ENCODE measurements at places on chromosomes 6 and 20. TPM values are rescaled to one million over a fixed set of nuclear protein-coding genes. Genes with fewer than 3 reads are reported as not detected.
A peak's percentile ranks its signal among the peaks of the same experiment; 100 is the strongest.

SKIC2 gene
- total RNA-seq: 59.7 TPM

DNA sequence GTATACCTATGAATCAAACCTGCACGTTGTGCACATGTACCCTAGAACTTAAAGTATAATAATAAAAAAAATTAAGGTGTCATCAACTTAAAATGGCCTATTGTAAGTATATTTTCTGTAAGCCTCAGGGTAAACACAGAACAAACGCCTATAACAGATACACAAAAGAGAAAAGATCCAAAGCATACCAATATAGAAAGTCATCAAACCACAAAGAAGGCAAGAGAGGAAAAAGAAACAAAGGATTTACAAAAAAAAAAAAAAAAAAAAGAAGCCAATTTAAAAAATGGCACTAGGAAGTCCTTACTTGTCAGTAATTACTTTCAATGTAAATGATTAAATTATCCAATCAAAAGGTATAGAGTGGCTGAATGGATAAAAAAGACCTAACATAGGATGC is 24.6 kb upstream of the ASF1A start:
- no peak for DNase-seq

ARHGAP40 gene
- not detected for total RNA-seq

DNA sequence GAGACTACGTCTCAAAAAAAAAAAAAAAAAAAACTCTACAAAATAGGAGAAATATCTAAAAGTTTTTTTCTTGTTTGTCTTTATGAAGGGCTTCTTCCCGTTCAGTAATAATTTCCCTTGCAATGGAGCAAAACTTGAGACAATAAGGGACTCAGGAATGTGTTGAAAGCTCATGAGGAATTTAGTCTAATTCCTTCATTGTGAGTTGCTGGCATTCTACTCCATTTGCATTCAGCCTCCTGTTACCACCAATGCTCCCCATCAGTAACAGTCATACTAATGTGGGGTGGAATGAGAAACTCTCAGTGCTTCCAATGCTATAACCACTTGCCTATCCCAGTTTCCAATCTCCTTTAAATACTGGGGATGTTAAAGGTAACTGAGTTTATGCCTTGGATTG is 576.7 kb upstream of the AGPAT4 start:
- no peak for DNase-seq

GRCh38 chr6:91683240-91683639 is 1096.4 kb upstream of the MAP3K7 start:
- DNase-seq: no peak

RIPK1 gene
- 14.7 TPM for total RNA-seq

DNA sequence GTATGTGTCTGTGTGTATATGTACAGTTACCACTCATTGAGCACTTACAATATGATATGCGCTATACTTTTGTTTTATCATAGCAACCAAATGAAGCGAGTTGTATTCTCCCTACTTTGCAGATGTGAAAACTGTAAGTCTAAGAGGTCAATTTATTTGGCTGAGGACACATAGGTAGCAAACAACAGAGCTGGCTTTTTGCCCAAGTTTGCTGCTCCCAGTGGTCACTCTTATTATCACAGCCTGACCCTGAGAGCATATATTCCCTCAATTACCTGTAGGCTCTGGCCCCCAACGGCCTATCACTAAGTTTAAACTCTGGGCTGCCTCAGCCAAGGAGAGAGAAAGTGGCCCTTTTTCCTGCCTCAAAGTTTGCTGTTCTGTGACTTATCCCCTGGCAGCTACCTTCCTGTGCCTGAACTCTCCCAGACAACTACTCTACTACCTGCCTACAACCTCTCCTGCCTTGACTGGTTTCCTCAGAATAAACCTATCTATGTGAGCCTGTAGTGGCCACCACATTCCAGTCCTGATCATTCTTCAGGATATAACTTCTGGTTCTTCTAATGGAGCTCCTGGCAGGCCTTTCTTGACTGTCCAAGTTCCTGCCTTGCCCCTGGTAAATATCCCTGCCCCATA is 221.8 kb downstream of the FRK start:
- peak; percentile 32 for DNase-seq

PDE10A gene
- total RNA-seq: 6.8 TPM

GRCh38 chr6:113318575-113318917 is 538.6 kb upstream of the MARCKS start:
- no peak for DNase-seq

DNA sequence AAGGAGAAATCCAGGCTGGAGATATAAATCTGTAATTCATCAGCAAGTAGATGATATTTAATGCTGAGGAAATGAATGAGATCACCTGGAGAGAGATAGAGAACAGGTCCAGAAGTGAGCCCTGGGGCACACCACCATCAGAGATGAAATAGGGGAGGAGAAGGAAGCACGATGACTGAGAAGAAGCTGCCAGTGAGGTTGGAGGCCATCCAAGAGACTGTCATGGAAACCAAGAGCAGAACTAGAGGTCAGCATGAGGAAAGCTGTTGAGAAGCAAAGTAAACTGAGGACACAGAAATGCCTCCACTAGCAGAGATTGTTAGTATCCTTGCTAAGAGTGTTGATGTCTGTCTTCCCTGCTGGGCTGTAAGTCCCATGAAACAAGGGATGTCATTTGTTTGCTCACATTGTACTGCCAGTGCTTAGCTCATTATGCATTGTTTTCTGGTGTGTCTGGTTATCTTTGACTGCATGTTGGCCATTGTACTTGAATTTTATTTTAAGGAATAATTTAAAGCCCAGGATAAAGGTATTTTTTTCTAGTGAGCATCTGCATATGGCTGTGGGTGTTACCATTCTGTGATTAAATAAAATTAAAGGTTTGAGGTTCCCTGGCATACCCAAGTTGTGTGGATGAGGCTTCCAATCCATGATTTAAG is 35.8 kb downstream of the CDH22 start:
- no peak for DNase-seq

DNA sequence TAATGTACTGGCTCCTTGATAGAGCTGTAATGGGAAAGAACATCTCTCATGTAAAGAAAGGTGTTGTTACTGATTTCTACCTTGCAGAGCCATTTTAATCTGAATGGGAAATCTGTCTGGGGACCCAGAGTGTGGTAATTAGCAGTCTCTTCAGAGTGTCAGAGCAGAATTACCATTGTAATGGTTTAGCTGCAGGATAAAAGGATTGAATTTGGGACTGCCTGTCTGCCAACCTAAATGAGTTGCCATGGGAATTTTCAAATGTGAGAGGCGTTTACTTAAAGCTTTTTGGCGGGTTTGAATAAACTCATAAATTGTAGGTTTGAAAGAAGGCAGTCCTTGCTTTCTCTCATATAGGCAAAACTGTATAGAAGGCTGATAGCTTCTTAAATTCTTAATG is 128.8 kb downstream of the QKI start:
- no peak for DNase-seq

DNA sequence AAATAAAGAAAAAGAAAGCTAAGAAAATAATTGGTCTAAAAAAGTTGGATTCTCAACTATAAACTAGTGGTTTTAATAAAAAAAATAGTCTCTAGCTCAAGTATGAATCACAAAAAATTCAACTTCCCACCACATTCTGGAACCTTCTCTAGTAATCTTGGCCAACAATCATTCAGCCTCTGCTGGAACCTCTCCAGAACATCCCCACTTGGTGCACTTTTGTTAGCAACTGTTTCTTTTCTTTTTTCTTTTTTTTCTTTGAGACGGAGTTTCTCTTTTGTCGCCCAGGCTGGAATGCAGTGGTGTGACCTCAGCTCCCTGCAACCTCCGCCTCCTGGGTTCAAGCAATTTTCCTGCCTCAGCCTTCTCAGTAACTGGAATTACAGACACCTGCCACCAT is 35.7 kb downstream of the TXLNB start:
- no peak for DNase-seq

GRCh38 chr6:168217880-168218537 is 101.6 kb downstream of the DACT2 start:
- DNase-seq: no peak

DNA sequence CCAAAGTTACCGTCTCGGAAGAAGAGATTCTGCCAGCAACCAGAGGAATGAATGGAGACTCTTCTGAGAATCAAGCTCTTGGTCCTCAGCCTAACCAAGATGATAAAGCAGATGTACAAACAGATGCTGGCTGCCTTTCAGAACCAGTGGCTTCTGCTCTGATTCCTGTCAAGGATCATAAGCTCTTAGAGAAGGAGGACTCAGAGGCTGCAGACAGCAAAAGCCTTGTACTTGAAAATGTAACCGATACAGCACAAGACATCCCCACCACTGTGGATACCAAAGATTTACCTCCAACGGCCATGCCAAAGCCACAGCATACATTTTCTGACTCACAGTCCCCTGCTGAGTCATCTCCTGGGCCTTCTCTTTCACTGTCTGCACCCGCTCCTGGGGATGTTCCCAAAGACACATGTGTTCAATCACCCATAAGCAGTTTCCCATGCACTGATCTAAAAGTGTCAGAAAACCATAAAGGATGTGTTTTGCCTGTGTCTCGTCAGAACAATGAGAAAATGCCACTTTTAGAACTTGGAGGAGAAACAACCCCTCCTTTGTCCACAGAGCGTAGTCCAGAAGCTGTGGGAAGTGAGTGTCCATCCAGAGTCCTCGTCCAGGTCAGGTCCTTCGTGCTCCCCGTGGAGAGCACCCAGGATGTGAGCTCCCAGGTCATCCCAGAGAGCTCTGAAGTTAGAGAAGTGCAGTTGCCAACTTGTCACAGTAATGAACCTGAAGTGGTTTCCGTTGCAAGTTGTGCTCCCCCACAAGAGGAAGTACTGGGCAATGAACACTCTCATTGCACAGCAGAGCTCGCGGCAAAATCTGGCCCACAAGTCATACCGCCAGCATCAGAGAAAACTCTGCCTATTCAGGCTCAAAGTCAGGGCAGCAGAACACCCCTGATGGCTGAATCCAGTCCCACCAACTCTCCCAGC is 109.6 kb downstream of the RTN4IP1 start:
- peak; percentile 96 for DNase-seq

GRCh38 chr6:140540743-140541142 is 1166.3 kb upstream of the CITED2 start:
- DNase-seq: no peak

DNA sequence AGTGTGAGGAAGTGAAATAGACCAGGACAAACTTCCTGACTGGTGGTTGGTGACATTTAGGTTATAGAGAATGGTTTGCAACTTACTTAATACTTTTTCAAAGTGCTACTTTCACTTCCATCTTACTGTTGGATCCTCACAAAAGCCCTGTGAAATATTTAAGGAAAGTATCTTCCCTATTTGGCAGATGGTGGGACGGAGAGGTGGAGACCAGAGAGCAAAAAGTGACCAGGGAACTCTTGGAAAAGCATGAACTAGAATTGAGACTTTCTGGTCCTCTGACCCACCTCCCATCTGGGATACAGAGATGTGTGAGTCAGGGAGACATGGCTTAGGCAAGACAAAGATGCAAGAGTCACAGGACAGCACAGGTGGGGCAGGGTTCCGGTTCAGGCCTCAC is 3.0 kb downstream of the TRIM10 start:
- DNase-seq: no peak

SLC22A7 gene
- total RNA-seq: not detected

GRCh38 chr6:15048367-15048766 is 197.5 kb upstream of the JARID2 start:
- no peak for DNase-seq

- no peak for DNase-seq
Observed at GRCh38 chr6:6890400-6890858, 217.3 kb upstream of the RREB1 start.

GRCh38 chr20:5074232-5074674 is 45.5 kb downstream of the PCNA start:
- no peak for DNase-seq

DNA sequence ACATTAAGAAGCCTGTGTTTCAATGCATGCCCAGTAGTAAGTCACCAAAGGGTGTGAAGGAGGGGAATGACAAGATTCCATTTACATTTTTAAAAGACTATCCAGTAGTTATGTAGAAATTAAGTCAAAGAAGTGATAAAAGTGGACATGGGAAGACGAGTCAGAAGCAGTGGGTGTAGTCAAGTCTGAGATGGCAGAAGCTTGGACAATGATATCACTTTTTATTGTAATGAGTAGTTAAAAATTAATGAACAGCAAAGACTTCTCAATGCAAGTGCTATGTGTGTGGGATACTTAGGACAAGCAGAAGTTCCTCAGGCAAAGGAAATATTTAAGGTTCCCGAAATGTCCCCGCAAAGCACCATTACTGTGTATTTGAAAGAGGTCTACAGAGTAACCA is 156.0 kb downstream of the DST start:
- no peak for DNase-seq

PI3 gene
- total RNA-seq: not detected

DNA sequence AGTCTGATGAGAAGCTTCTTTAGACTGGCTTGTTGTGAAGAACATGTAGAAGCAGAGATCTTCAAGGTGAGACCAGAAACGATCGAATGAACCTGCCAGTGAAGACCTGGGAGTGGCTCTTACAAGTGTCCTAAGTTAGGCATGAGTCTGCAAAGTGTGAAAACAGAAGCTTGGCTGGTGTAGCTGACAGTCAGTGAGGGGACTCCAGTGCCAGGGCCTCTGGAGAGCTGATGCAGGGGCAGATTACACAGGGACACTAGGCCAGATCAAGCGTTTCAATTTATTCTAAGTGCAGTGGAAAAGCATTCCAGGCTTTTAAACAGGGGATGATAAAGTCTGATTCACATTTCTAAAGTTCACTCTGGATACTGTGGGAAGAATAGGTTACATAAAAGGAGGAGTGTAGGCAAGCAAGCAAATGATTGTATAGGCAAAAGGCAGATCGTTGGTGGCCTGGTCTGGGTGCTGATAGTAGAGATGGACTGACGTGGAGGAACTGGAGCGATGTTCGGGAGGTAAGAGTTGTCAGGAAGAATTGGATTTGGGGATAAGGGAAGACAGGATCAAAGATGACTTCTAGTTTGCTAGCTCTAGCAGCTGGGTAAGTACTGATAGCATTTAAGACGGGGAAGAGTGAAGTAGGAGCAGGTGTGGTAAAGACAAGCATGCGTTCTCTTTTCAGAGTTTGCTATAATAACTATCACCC is 133.5 kb downstream of the MAN1A1 start:
- no peak for DNase-seq

DNA sequence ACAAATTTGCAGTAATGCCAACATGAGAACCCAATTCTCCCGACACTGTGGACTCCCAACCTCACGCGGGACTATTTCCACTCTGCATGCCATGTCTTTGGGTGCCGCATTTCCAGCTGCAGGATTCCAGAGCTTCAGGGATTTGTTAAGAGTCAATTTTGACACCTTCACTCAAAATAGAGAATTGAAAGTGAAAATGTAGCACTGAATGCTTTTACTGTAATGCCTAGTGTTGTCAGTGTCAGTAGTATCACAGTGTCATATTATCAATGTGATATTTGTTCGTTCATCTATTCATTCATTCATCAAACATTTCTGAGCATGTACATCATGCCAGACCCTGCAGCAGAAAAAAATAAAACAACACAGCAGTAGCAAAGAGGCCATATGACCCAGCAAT is 13.4 kb upstream of the FAM50B start:
- DNase-seq: no peak

DNA sequence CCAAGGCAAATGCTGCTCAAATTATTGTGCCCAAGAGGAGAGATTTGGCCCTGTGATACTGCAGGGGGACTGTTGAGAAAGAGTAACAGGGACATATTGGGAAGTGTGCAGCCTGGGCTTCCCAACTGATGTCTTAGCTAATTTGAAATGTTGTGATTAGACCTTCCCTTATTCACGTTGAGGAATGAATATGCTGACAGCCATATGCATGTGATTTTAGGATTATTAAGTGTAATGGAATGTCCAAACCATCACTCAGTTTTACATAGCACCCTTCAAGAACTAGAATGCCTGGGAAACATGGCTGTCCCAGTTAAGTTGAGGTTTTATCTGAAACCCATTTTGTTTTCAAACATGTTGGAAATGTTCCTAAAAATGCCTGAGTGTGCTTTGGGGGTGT is 81.4 kb downstream of the CARMIL1 start:
- peak; percentile 15 for DNase-seq

WFDC5 gene
- not detected for total RNA-seq

- DNase-seq: no peak
Observed at GRCh38 chr6:140124498-140124897, 750.0 kb upstream of the CITED2 start.

Measured in Daoy (cell line).